ENCODE measurements at places on chromosomes 5 and 9.

DNA sequence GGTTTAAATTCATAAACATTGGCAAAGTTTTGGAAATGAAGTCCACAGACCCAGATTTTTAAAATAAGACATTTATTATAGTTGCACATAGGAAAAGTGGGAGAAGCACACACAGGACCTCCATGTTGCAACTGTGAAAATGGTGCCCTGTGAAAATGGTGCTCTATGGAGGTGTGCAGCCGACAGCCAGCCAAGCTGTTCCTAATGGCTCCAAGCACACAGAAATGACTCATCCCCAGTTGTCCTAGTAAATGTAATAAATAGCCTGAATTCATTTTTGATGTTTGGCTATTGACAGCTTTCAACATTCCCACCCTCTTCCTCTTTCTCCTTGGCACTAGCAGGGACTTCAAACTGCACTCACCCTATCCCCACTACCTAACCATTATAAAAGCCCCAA, 590.9 kb downstream of the CAAP1 start:
- DNase-seq = no peak

DNA sequence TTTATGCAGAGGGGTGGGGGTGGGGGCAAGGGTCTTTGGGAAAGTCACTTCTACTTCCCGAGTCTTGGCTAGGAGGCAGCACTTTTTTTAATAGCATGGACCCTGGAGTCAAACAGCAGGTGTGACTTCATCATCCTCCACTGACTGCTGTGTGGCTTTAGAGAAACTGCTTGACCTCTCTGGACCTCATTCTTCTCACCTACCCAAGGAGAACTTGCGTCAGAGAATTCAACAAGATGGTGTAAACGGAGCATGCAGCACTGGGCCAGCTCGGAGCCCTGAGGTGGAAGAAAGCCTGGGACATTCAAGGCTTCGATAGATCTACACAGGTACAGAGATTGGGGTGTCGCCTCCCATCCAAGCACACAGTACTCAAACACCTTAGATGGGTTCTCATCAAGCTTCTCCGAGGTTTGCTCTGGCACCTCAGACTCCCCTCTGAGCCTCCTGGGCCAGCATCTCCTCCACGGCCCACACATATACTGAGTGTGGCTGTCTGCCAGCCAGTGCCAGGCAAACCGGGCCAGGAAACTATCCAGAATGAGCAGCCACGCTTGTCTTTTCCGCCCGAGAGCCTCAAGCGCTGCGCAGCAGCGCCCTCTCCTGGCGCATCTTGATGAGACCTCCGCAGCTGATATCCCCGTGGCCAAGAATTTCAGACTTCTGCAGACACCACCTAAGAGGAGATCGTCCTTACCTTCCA, 4.6 kb upstream of the SLC25A48 start:
- peak; percentile 20 for DNase-seq

- DNase-seq = no peak
Observed at GRCh38 chr5:14713476-14714390, 49.2 kb downstream of the OTULIN start.

DNA sequence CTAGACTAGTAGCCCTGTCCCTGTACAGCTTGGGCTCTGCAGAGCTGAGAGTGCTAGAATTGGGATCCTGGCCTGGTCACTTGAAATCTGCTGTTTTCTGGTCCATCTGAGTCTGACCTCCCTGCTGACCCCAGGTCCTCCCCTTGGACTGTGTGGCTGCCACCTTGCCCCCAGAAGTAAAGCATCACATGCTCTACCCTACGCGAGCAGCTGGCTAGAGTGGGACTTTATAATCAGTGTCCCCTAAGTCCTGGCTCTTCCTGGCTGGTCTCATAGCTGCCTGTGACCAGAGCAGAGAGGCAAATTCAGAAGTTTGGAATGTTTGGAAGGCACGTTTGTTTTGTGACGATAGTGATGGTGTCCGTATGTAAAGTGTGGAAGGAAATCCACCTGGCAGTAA, 81.0 kb downstream of the ARHGEF28 start:
- no peak for DNase-seq

DNA sequence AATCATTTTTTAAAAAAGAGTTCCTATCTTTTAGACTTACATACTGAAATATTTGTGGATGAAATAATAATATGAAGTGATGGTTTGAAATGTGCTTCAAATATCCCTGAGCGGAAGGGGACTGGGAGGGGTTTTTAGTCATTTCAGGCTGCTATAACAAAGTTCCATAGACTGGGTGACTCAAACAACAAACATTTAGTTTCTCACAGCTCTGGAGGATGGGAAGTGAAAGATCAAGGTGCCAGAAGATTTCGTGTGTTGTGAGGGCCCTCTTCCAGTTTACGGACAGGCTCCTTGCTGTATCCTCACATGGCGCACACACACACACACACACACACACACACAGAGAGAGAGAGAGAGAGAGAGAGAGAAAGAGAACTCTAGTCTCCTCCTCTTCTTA, 27.1 kb upstream of the TEX10 start:
- DNase-seq = peak; percentile 53

DNA sequence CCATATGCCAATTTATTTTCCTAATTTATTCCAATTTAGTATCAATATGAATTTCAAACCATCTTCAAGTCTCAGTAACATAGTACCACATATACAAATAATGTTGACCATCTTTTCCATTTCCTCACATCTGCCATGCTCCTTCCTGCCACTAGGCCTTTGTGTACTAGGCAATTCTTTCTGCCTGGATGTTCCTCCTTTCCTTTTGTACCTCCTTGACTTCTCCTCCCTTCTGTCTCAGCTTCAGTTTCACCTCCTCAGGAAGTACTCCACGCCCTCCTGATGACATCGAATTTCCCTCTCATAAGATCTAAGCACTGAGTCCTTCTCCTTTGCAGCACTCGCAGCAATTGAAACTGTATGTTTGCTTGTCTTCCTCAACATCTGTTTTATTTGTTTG, 53.9 kb downstream of the MEF2C start:
- DNase-seq = no peak

GRCh38 chr5:136020383-136021015, 8.3 kb upstream of the TGFBI start:
- peak; percentile 39 for DNase-seq

DNA sequence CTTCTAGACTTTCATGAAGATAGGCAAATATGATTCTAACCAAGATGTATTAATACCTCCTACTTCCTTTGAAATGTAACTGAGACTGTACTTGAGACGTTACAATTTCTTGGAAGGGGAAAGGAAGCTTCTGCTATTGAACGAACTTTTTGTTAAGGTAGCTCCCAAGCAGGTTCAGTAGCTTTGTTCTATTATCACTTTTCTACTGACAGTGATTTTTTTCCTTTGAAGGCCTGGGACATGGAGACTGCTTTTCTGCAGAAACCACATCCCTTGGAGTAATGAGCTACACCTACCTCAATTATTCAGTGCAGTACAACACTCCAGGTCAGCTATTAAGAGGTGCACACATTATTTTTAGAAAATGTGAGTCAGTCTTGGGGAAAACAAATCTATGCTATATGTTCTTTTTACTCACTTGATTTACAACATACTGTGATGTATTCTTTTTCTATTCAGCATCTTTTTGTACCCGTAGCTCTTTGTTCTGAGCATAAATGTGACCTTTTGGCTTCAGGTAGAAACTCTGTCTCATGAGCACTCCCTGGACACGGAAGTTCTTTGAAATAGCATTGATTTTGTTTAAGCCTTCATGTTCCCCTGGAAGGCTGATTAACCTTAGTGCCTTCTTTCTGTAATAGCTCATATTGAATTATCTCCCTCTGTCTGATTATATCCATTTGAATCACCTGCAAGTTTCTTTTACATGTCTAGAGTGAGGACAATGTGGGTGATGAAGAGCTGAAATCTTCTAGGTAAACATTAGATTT, 56.5 kb upstream of the CDKN2B start:
- no peak for DNase-seq

DNA sequence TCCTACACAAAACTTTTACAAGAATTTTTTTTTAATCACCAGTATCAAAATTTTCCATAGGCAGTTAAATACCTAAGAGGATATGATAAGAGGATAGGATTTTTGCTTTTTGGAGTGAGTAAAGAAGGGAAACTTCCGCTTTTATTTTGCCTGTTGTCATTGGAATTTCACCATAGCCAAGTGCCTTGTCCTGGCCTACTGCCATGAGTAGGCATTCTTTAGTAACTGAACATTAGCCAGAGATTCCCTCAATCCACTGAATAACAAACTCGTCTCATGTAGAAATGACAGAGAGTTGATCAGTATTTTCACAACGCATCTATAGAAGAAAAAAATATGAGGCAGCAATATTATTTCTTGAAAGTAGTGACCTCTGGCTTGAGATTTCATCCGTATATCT, 289.6 kb upstream of the ADAMTSL1 start:
- no peak for DNase-seq

DNA sequence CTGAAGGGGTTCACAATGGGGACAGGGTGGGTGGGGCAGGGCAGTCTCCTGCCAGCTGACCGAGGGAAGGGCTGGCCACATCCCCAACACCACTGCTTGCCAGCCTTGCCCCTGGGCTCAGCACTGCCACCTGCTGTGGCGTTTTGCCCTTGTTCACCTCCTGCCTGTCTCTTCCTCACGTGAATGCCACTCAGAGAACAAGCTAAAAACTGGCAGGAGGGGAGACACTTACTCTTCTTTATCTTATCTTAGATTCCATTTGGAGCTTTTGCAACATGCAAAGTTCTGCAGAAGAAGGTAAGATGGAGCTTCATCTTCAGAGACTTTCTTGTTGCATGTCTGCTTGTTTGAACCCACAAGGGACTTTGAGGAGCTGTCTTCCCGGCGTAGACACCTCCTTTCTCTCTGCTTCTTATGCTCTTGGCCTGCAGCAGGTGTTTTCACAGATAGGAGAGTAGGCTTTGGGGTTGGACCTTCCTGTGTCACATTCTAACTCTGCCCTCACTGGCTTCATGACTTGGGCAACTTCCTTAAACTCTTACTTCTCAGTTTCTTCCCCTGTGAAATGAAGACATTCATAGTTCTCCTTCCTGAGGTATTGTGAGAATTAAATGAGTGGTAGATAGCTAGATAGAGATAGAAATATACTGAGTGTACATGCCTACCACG, 4.1 kb downstream of the LRSAM1 start:
- DNase-seq = no peak

DNA sequence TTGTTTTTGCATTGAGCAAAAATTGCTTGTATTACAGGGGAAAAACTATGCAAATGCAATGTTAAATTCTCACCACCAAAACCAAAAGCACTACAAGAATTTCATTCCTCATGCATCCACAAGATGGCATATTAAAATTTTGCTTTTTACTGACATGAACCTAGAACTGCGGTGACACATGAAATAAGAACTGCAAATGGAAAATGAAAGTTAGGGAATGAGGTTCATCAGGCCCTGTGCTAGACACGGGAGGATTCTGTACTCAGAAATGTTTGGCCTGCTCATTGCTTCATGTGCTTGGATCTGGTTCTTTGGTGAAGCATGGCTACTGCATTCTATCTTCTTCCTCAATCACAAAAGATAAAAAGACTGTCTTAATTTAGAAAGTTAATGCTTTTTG, 9.1 kb upstream of the RFK start:
- DNase-seq = peak; percentile 64

- DNase-seq = no peak
Observed at GRCh38 chr5:142295084-142295758, 29.6 kb downstream of the SPRY4 start.

DNA sequence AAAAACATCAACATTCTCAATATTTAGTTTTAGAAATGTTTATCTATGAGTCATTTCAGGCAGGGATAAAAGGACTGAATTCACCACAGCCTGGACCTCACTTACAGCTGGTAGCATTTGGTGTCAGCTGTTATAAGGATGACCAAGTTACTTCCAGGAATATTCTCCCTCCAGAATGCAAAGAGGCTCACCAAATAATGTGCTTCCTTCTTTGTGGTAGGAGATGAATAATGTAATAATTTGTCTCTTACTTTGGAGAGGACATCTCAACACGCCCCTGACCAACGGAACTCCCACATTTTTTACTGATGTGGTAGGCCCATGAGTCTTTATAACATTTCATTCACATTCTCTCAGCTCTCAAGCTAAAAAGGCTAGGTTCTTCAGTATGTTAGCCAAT, 825.9 kb upstream of the GRAMD2B start:
- DNase-seq = no peak

GRCh38 chr9:4741365-4742089, 525 bp upstream of the AK3 start:
- DNase-seq = peak; percentile 37

Measured in HepG2 (cell line).